ENCODE measurements at places on chromosomes 16 and 17. TPM values are rescaled to one million over a fixed set of nuclear protein-coding genes. Genes with fewer than 3 reads are reported as not detected.

The TSEN54 gene
- 43.6 TPM for total RNA-seq

The GPR142 gene
- total RNA-seq: not detected

The ZDHHC1 gene
- 0.36 TPM for total RNA-seq

The SOST gene
- not detected for total RNA-seq

The TAC4 gene
- total RNA-seq: not detected

The TNP2 gene
- total RNA-seq: not detected

The LRRC46 gene
- total RNA-seq: 0.09 TPM

The SP6 gene
- 0.07 TPM for total RNA-seq

The OSGIN1 gene
- 18.1 TPM for total RNA-seq

The PDILT gene
- not detected for total RNA-seq

The KRTAP1-5 gene
- not detected for total RNA-seq

The PCTP gene
- total RNA-seq: 50.7 TPM

The ACD gene
- total RNA-seq: 32.6 TPM

The SRCIN1 gene
- total RNA-seq: 0.90 TPM

The RRAD gene
- 0.80 TPM for total RNA-seq

The TP53TG3F gene
- total RNA-seq: not detected

The KLHL10 gene
- total RNA-seq: not detected

The ITGB4 gene
- total RNA-seq: 6.9 TPM

The EME1 gene
- total RNA-seq: 24.6 TPM

The HBA1 gene
- not detected for total RNA-seq

The VASN gene
- total RNA-seq: 18.2 TPM

The SKAP1 gene
- not detected for total RNA-seq

The CACNG1 gene
- total RNA-seq: not detected

The GRB7 gene
- 41.7 TPM for total RNA-seq

The ADGRG1 gene
- total RNA-seq: 2.8 TPM

The KRTAP9-9 gene
- total RNA-seq: not detected

The PLLP gene
- 60.6 TPM for total RNA-seq

The CNGB1 gene
- total RNA-seq: 0.02 TPM

The KRTAP4-4 gene
- not detected for total RNA-seq

The FAM20A gene
- total RNA-seq: 5.0 TPM

The MILR1 gene
- total RNA-seq: 0.27 TPM

The PSMD12 gene
- total RNA-seq: 71.7 TPM

The C16orf86 gene
- 1.7 TPM for total RNA-seq

The EVPLL gene
- total RNA-seq: 0.07 TPM

The MAP2K6 gene
- 33.6 TPM for total RNA-seq

The RANBP10 gene
- 9.2 TPM for total RNA-seq

The PTRH2 gene
- 67.7 TPM for total RNA-seq

The SCNN1G gene
- total RNA-seq: not detected

The WFDC1 gene
- not detected for total RNA-seq
